Activated CD4-positive, alpha-beta memory T cell treated with anti-CD3 and anti-CD28 coated beads for 36 hours (primary cell): ENCODE measurements at places on chromosomes 3 and 15. TPM values are rescaled to one million over a fixed set of nuclear protein-coding genes. Genes with fewer than 3 reads are reported as not detected.

GRCh38 chr15:83992324-83993031, 243.1 kb upstream of the GOLGA6L4 start:
- H3K27ac ChIP-seq = no peak overlapping the region
- H3K4me3 ChIP-seq = no peak overlapping the region
- H3K4me1 ChIP-seq = no peaks in the 10 kb centered on the region
- no peaks in the 10 kb centered on the region for H3K27me3 ChIP-seq
- H3K36me3 ChIP-seq = no peaks in the 10 kb centered on the region
- no peak for DNase-seq

The ATP2B2 gene
- total RNA-seq = 0.05 TPM

GRCh38 chr15:92457471-92458041, 63.9 kb downstream of the ST8SIA2 start:
- peaks cover 2% of the 10 kb centered on the region for H3K27me3 ChIP-seq
- no peaks in the 10 kb centered on the region for H3K36me3 ChIP-seq
- H3K27ac ChIP-seq = no peak overlapping the region

GRCh38 chr3:134362670-134363380, 11.4 kb downstream of the AMOTL2 start:
- no peak for DNase-seq
- peaks cover 22% of the 10 kb centered on the region for H3K4me1 ChIP-seq
- H3K27ac ChIP-seq = no peak overlapping the region
- H3K4me3 ChIP-seq = no peak overlapping the region

GRCh38 chr3:100420885-100421284, 19.5 kb downstream of the LNP1 start:
- no peaks in the 10 kb centered on the region for H3K36me3 ChIP-seq
- DNase-seq = no peak
- H3K4me1 ChIP-seq = no peaks in the 10 kb centered on the region
- no peaks in the 10 kb centered on the region for H3K27me3 ChIP-seq
- no peak overlapping the region for H3K4me3 ChIP-seq

The MEIS2 gene
- total RNA-seq = not detected

DNA sequence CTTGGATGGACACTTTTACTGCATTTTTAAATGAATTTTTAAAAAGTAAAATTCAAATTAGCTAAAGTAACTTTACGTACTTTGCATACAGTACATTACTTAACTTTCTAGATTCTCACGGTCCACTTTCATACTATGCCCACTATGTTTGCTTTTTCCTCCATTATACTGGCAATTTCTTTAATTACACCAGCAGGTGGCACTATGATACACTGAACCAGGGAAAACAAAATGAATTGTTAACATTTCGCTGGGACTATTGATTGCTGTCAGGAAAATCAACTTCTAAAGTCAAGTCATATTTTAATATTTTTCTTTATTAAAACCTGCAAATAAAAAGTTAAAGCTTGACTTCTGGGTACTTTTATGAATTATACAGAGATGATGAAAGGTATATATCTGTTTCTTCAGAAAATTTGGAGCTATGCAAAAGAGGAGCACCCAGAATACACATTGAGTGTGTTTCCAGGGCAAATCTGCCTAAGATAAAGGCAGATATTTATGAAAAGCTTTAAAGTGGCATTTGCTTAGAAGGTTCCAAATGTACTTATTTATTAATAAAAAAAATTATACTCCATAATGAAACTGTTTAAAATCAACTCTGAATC, 21.8 kb upstream of the POU1F1 start:
- no peak overlapping the region for H3K27ac ChIP-seq
- no peak for DNase-seq
- no peaks in the 10 kb centered on the region for H3K36me3 ChIP-seq
- H3K4me1 ChIP-seq = peaks cover 2% of the 10 kb centered on the region
- H3K27me3 ChIP-seq = peaks cover 5% of the 10 kb centered on the region

DNA sequence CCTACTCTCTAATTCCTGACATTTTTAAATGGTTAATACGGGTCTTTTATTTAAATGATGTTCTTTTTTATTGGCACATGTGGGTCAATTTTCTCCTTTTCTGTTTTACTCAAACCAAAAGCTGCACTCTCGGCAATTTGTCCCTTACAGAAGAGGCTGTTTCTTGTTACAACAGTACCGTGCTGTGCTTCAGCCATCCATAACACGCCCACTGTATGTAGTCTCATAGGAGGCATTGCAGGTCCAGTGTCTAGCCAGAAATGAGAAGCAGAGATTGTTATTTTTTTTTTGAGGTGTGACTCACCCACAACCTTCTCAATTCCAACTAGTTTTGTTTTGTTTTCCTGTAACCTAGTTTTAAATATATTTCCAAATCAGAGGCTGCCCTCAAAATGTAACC, 164.6 kb downstream of the GMNC start:
- no peak overlapping the region for H3K4me3 ChIP-seq
- no peak overlapping the region for H3K27ac ChIP-seq
- H3K27me3 ChIP-seq = peaks cover 24% of the 10 kb centered on the region
- H3K36me3 ChIP-seq = no peaks in the 10 kb centered on the region
- no peaks in the 10 kb centered on the region for H3K4me1 ChIP-seq

- no peaks in the 10 kb centered on the region for H3K36me3 ChIP-seq
- H3K27ac ChIP-seq = no peak overlapping the region
- no peak overlapping the region for H3K4me3 ChIP-seq
- no peak for DNase-seq
These were observed 226.1 kb downstream of the OCA2 start for GRCh38 chr15:27873039-27873438.

DNA sequence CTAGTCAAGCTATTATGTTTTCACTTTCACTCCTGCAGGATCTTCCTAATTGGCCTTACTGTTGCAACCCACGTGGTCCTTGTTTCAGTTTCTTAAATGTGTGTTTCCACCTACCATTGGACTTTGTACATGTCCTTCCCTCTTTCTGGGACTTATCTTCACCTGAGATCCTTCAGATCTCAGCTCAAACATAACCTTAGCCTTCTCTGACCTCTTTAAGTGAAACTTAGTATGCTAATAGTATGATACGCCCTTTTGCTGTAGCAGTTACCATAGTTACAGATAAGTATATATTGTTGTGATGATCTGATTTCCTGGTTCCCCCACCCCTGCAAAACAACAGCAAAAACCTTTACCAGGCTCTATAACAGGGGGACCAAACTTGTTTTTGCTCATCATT, 35.2 kb downstream of the U2SURP start:
- DNase-seq = no peak
- no peaks in the 10 kb centered on the region for H3K27me3 ChIP-seq
- H3K4me3 ChIP-seq = no peak overlapping the region
- peaks cover 14% of the 10 kb centered on the region for H3K4me1 ChIP-seq
- peak overlapping the region; percentile 25 for H3K27ac ChIP-seq
- H3K36me3 ChIP-seq = peaks cover 45% of the 10 kb centered on the region

- H3K4me3 ChIP-seq = no peak overlapping the region
- no peak overlapping the region for H3K27ac ChIP-seq
- no peaks in the 10 kb centered on the region for H3K27me3 ChIP-seq
- DNase-seq = no peak
- no peaks in the 10 kb centered on the region for H3K36me3 ChIP-seq
These were observed 243.2 kb downstream of the ROBO2 start for GRCh38 chr3:77283108-77283507.

The WDR53 gene
- 24.1 TPM for total RNA-seq

- peaks cover 47% of the 10 kb centered on the region for H3K4me1 ChIP-seq
- DNase-seq = no peak
- no peak overlapping the region for H3K4me3 ChIP-seq
- peaks cover 3% of the 10 kb centered on the region for H3K36me3 ChIP-seq
These were observed 4.7 kb downstream of the FAM98B start for GRCh38 chr15:38458646-38459045.

- H3K4me1 ChIP-seq = no peaks in the 10 kb centered on the region
- H3K36me3 ChIP-seq = no peaks in the 10 kb centered on the region
- H3K4me3 ChIP-seq = no peak overlapping the region
- no peak for DNase-seq
These were observed 642.3 kb downstream of the RBMS3 start for GRCh38 chr3:29922992-29923746.

DNA sequence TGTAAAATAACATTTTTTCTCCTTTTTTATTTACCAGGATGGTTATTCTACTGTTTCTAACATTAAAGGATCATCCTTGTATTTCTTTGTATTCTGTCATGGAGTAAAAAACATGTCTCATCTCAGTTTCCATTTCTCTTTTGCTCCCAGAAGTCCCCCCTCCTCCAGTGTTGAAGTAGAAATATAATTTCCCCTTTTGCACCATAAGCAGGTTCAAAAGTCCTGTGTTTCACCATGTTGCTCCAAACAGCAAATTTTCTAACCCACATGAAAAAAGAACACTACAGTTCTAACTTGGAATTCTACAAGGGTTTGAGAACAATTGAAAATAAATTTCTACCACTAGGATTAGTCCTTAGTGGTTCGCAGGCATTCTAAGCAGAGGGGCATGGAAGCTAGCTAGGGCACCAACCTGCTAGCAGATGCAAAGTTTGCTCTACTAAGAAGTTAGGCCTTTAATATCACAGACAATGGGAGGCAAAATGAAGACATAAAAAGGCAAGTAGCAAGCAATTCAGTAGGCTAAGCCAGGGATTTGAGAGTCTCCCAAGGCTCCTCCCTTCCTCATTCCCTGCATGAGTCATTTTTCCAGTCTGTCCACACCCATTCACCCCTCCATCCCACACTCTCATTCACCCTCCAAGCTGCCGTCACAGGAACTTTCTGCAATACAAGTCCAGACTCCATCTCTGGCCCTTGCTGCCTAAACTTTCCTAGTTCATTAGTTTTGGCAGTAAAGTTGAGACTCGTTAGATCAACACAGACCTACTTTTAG, 2.3 kb upstream of the MBNL1 start:
- no peak for DNase-seq
- H3K4me3 ChIP-seq = peak overlapping the region; percentile 84
- peak overlapping the region; percentile 84 for H3K27ac ChIP-seq
- H3K4me1 ChIP-seq = peaks cover 52% of the 10 kb centered on the region
- peaks cover 22% of the 10 kb centered on the region for H3K36me3 ChIP-seq

The LRRIQ4 gene
- 0.14 TPM for total RNA-seq

DNA sequence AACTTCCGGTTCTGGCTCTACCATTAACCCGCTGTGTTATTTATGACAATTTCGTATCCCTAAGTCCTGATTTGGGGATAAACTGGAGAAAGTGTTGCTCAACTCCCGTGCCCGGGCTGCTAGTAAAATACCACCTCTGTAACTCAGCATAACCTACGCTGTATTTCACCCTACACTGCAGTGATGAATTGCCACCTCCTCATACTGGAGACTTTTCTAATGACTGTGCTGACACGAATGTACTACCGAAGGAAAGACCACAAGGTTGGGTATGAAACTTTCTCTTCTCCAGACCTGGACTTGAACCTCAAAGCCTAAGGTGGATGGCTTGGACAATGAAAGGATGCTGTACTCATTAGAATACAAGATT, 16.5 kb downstream of the SLC51A start:
- H3K4me1 ChIP-seq = peaks cover 11% of the 10 kb centered on the region
- no peaks in the 10 kb centered on the region for H3K27me3 ChIP-seq
- no peak overlapping the region for H3K4me3 ChIP-seq
- peaks cover 3% of the 10 kb centered on the region for H3K36me3 ChIP-seq

DNA sequence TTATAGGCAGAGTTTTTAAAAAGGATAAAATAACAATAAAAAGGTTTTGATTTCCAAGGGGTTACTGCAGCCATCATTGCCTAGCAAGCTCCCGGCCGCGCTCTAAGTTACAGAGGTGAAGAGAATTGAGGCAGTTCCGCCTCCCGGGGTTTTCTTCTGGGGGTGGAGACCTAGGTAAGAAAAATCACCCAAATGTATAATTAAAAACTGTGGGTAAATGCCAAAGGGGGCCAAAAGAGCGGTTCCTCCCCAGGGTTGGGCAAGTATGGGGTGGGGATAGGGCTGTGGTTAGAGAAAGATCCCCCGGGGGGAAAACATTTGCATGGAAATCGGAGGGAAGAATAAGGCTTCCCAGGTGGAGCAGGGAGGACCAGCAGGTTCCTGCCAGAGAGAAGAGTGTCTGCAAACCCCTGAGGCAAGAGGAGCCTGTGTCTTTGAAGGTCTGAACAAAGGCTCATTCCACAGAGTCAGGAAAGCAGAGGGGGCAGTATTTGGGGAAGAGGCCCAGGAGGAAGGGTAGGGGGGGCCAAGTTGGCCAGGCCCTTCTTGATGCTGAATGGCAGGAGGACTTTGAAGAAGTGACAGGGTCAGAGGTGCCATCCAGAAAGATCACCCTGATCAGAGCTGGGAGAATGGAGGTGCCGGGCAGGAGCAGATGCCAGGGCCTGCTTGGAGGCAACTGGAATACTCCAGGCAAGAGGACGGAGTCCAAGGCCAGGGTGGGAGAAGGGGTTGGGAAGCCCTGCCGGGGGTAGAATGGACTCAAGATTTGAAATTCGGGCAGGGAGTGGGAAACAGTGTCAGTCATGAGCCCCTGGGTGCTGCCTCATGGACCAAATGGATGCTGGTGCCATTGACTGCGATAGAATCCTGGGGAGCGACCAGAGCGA, 152.9 kb upstream of the RGMA start:
- no peak for DNase-seq
- no peaks in the 10 kb centered on the region for H3K36me3 ChIP-seq
- H3K27ac ChIP-seq = no peak overlapping the region
- no peak overlapping the region for H3K4me3 ChIP-seq
- peaks cover under 1% of the 10 kb centered on the region for H3K4me1 ChIP-seq

DNA sequence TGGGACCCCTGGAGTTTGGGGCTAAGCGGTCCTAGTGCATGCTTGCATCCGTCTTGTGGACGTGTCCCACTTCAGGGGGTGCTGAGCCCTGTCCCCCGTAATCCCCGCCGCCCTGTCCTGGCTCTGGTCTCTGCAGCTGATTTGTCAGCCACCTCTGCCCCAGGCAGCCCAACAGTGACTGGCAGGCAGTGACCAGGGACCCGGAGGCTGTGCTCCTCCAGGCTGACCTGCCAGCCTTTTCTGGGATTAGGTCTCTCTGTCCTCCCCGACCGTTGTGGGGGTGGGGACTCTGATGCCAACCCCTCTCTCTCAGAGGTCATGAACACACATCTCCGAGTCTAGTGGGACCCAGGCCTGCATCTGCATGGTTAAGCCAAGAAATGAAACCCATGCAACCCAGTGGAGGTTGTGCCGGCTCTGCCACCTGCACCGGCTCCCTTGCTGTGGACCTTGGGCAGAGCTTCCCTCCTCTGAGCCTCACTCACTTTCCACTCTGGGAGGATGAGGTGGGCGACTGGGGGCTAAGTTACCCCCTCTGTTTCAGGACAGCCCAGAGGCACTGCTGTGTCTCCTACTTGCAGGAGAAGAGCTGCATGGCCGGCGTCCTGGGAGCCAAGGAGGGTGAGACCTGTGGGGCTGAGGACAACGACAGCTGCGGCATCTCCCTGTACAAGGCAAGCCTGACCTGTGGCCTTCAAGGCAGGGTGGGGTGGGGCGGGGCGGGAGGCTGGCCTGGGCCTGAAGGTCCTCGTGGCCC, 60.2 kb downstream of the FBLN2 start:
- no peak overlapping the region for H3K27ac ChIP-seq
- no peak overlapping the region for H3K4me3 ChIP-seq
- no peaks in the 10 kb centered on the region for H3K36me3 ChIP-seq
- DNase-seq = no peak

DNA sequence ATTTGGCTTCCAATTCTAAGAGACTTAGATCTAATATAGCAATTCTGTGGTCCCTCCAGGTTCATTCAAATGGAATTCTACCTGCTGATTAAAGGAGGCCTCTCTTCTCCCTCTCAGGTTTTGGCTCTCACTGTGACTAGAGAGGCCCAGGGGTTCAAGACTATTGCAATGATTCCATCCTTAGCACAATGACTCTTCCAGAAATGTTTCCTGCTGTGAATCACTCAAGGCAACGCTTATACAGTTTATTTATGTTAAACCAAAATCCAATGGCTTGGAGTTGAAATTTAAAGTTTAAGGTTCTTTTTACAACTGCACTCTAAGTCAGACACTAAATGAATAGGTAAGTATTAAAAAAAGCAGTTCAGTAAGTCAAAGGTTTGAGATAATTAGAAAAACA, 39.9 kb downstream of the IFT57 start:
- no peak overlapping the region for H3K27ac ChIP-seq
- no peak overlapping the region for H3K4me3 ChIP-seq
- no peak for DNase-seq
- peaks cover 24% of the 10 kb centered on the region for H3K36me3 ChIP-seq

The PLSCR2 gene
- total RNA-seq = not detected

The SENP8 gene
- total RNA-seq = 2.5 TPM
